ENCODE measurements at places on chromosomes 7 and 10.

- DNase-seq: no peak
These were observed 46.1 kb downstream of the PROSER2 start for GRCh38 chr10:11869219-11869618.

GRCh38 chr10:96270571-96270970, 798 bp downstream of the BLNK start:
- no peak for DNase-seq

DNA sequence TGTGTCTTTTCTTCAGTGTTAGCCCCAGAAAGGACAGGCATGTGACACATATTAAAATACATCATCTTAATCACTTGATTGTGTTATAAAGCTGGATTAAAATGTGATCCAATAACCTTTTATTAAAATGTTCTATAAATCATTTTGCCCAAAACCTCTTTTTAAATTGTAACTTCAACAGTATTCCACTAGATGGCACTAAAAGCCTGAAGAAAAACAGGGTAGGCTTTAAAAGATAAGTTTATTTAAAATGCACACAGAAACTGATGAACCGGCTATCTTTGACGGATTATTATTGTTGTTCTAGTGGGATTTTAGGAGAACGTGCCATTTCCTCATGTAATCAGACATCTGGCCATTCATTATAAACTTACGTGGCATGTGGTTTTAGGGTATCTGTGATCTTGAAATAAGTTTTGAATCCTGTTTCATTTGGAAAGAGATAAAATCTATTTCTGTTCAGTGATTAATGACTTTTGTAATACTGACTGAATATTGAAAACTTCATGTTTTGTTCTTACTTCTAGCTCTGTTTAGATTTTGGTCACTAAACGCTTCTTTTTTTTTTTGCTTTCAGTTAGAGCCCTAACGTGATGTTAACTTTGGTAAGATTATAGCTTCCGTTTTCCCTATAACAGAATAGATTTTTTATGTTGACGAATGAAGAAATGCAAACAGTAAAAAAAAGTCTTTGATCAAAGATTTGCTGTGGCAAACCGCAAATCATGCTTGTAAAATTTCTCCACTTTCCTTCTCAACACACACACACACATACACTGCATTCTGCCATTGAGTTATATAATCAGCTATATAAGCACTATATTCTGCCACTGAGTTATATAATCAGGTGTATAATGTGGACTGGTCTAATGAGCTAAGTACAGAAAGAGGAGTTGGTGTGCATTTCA, 13.6 kb downstream of the VPS50 start:
- no peak for DNase-seq

- no peak for DNase-seq
These were observed 2.0 kb downstream of the SAMD9 start for GRCh38 chr7:93115796-93116195.

DNA sequence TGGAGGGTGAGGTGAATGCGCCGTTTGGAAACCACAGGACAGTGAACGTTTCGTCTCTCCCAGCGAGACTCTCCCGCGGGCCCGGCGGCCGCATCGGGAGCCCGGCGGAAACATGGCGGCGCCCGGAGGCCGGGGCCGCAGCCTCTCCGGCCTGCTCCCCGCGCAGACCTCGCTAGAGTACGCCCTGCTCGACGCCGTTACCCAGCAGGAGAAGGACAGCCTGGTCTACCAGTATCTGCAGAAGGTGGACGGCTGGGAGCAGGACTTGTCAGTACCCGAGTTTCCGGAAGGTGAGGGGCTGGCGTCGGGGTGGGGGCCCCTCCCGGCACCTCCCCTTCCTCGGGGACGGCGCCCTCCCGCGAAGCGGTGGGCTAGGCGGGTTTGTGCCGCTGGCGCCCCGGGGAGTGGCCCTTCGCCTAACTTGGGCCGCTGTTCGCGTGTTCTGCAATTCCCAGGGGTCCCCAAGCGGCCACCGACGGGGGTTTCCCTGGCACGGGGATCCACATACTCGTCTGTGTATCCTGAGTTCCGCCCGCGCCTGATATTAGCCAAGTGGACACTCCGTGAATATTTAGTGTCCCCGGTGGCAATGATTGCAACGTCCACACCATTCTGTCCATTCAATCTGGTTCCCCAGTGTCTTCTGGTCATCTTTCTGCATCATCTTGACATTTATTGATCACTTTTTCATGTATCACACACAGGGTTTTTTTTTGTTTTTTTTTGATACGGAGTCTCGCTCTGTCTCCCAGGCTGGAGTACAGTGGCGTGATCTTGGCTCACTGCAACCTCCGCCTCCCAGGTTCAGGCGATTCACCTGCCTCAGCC, 514 bp downstream of the NHLRC2 start:
- DNase-seq: peak; percentile 1

All from DMS79 (cell line).